ENCODE measurements at places on chromosomes 5 and 9. TPM values are rescaled to one million over a fixed set of nuclear protein-coding genes. Genes with fewer than 3 reads are reported as not detected.
A peak's percentile ranks its signal among the peaks of the same experiment; 100 is the strongest.

- DNase-seq, result no peak
Measured at GRCh38 chr5:141149812-141150211, at the start of gene PCDHB6. PCDHB6 (plus strand) TSS chr5:141150057; CDS start chr5:141150258, 201 bp downstream.

TBC1D9B gene
- 79.6 TPM for total RNA-seq

- no peak for DNase-seq
Measured at GRCh38 chr5:79612667-79613198, 492 bp downstream of the TENT2 start.

GRCh38 chr9:90906316-90907055 lies 104.9 kb downstream of the SYK start:
- no peak for DNase-seq

AGXT2 gene
- total RNA-seq, result not detected

DMGDH gene
- 2.9 TPM for total RNA-seq

- DNase-seq, result no peak
Measured at GRCh38 chr5:56012281-56012963, 17.7 kb upstream of the IL6ST start.

DNA sequence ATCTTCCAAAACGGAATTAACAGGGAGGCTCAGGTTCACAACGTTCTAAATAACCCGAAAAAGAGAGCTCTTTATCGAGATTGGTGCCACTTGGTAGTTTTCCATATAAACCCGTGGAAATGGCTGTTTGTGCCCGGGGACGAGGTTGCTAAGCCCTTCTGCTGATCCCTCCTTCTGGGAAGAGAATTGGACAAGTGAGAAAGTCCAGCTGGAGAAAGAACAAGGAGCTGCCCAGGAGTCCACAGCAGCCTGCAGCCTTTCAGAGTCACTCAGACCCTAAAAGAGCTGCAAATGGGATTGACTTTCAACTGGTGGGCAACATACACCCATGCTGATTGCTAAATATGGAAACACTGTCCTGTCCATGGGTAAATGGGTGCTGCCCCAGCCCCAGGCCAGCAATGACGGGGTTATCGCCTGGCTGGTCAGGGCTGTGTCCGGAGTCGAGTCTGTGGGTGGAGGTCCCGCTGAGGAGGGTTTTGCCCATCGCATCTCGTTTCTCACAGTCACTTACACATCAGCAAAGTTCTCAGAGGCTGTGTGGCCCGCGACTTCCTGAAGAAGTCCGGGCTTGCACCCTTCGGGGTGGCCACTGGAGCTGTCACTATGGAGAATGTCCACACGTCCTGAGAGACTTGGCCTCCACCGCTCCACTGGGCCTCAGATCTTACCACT lies 40.7 kb upstream of the HSD17B3 start:
- no peak for DNase-seq

GRCh38 chr9:132546148-132547051 lies 36.0 kb upstream of the BARHL1 start:
- no peak for DNase-seq

GRCh38 chr9:95770653-95771131 lies 104.8 kb upstream of the ERCC6L2 start:
- DNase-seq, result no peak

- peak; percentile 14 for DNase-seq
Measured at GRCh38 chr5:147685993-147686392, 96.5 kb downstream of the JAKMIP2 start.

ARL14EPL gene
- not detected for total RNA-seq

DNA sequence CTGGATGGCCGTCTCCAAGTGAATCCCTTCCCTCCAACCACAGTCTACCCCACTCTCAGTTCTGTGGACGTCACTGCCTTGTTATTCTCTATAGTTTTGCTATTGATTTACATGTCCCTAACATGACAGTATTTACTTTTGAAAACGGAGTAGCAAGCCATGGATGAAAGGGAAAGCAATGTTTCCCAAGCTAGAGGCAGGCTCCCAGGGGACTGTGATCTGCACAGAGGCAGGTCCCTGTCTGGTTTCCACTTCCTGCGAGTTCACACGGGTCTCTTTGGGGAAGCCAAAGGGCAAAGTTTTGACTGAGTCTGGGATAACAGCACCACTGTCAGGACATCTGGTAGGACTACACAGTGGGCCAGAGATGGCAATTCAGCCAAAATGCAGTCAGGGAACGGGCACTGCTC lies 12.7 kb downstream of the C9orf153 start:
- no peak for DNase-seq

All from kidney epithelial cell (primary cell).